HT1080 (cell line): ENCODE measurements at places on chromosomes 7 and 10.

DNA sequence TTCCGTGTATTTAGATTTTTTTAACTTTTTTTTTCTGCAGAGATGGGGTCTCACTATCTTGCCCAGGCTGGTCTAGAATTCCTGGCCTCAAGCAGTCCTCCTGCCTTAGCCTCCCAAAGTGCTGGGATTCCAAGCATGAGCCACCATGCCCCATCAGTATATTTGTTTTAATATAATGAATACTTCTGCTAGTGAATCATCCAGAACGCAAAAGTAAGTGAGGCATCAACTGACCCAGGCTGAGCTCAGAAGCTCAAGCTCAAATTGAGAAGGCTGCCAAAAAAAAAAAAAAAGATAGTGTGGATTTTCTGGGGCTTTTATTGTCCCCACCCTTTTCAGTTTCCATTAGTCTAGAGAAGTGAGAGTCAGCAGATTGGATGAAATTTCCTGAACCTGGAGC, 39.0 kb upstream of the TECTB start:
- DNase-seq, result no peak

DNA sequence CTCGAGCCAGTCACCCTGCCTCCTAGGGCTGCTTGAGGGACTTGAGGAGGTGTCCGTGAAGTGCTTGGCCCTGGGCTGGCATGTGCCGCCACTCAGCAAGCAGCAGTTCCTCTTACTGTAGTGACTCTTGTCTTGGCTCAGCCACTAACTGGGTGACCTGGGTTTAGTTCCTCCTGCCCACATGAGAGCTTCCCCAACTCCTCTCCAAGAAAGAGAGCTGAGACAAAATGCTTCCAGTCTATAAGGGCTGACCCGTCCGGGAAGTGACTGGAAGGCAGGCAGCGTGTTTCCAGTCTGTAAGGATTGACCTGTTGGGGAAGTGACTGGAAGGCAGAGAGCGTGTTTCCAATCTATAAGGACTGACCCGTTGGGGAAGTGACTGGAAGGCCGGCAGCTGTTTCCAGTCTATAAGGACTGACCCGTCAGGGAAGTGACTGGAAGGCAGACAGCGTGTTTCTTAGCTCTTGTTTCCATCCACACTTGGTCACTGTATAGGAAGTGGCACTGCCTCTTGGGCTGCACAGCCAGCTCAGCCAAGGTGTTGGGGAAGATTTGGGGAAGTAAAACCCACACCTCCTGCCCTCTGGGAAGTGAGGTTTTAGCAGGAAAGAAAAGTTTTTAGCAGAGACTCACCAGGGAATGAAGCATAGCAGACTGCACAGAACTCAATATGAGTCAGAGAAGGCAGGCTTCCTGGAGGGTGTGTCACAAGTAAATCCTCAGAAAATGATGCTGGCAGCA, 53.3 kb upstream of the PPIF start:
- peak; percentile 79 for DNase-seq

DNA sequence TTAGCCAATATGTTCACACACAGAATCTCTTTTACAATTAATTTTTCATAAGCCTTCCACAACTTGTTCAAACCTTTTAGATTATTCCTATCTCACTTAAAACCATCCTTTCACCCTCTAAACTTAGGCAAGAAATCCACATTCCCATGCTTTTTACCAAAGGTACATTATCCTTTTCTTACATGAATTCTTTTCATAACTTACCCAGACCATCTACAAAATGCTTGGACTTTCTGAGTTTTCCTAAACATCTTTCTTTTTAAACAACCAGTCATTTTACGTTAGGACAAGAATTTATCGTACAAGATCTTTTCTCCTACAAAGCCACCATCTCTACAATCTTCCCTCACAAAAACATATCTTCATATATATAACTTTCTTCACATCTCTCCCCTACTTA, 18.8 kb upstream of the GARS1 start:
- no peak for DNase-seq

DNA sequence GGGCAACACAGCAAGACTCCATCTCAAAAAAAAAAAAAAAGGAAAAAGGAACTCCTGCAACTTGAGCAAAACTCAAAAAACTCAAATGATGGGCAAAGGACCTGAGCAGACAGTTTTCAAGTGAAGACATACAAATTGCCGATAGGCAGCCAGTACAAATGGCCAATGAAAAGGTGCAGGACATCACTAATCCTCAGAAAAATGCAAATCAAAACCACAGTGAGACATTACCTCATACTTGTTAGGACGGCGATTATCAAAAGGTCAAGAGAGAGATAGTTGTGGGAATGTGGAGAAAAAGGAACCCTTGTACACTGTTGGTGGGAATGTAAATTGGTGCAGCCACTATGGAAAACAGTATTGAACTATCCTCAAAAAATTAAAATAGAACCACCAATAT, 16.8 kb downstream of the SVOPL start:
- DNase-seq, result no peak

- no peak for DNase-seq
Measured at GRCh38 chr10:381805-382204, 246.6 kb downstream of the ZMYND11 start.

DNA sequence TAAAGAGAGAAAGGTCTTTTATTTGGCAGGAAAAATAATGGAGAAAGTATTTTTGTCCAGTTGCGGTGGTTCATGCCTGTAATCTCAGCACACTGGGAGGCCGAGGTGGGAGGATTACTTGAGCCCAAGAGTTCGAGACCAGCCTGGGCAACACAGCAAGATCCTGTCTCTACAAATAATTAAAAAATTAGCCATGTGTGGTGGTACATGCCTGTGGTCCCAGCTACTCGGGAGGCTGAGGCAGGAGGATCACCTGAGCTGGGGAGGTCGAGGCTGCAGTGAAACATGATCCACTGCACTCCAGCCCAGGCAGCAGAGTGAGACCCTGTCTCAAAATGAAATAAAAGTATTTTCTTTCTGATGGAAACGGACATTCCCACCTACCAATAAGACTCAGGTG, 77.8 kb upstream of the MKRN1 start:
- DNase-seq, result no peak

GRCh38 chr7:90892213-90892612, 296.1 kb downstream of the CDK14 start:
- DNase-seq, result peak; percentile 13

GRCh38 chr7:15594461-15594860, 32.6 kb upstream of the AGMO start:
- DNase-seq, result no peak

DNA sequence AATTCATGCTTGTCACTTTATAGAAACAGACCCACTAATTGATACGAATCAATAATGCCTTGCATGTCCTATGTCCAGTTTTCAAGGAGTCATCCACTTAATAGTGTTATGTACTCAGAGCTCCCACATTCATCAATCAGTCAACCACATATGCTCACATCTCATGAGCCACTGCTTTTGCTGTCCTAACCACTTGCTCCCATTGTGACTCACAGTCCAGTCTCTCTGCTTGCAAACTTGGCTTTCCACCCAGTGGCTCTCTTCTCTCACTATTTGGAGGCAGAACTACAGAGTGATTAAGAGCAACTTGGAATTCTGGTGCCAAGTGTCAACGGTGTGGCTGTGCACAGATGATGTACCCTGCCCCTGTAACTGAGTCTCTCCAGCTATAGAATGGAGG, 166.0 kb downstream of the SNX13 start:
- peak; percentile 79 for DNase-seq

- DNase-seq, result no peak
Measured at GRCh38 chr7:83415840-83416239, 233.1 kb downstream of the SEMA3E start.

GRCh38 chr7:143394777-143395176, 13.6 kb downstream of the ZYX start:
- DNase-seq, result no peak

DNA sequence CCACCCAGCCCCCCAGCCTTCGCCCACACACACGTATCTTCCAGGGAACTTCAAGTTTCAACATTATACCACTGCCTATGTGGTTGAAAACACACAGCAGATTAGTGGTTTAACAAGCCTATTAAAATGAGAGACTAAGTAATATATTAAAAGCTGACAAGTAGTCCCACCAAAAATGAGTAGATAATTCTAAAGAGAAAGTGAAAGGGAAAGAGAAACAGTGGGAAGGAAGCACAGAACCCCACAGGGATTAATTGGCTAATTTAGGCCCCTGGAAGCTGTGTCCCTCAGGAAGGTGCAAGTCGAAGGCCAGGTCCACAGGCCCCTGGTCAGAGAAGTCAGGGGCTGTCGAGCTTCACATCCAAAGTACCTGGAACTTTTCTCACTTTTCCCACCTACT, 210.5 kb upstream of the YAE1 start:
- no peak for DNase-seq

DNA sequence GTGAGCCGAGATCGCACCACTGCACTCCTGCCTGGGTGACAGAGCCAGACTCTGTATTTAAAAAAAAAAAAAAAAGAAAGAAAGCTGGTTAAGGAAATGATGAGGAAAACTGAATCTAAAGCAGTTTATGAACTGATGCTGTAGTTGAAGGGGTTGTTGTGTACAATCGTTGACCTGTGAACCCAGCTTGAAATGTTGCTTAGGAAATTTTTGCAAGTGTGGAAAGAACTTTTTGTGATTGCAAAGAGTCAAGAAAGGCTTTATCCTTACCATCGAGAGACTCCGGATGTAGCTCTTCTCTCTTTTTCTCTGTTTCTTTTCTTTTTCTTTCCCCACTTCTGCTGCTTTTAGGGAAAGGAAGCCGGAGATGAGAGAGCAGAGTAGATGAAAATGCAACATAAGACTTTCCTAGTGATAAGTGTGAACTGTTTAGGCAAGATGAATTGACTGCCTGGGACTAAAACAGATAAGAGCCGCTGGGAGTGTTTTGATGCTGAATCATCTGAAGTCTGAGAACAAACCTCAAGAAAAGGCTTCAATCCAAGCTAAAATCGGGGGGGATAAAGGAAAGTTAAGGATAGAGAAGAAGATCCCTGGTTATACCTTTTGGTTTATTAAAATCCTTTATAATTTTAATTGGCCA, 69.0 kb downstream of the TAF3 start:
- DNase-seq, result no peak

GRCh38 chr7:98760201-98760651, 109.6 kb downstream of the TMEM130 start:
- no peak for DNase-seq

- DNase-seq, result no peak
Measured at GRCh38 chr10:4596951-4597350, 229.1 kb upstream of the AKR1E2 start.

DNA sequence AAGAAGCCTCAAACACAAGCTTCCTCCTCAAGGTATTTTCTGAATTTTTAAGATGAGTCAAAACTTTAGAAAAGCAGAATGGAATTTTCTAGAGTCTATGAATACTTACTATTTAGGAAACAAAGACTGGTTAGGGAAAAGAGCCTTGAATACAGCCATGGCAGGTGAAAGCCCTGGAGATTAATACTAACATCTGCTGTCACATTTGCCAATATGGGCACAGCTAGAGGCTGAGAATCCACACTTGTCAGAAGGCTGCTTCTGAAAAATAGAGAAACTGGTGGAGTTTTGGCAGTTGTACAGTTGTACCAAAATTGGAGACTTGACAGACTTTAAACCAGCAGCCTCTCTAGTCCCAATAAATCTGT, 24.3 kb upstream of the CNNM1 start:
- no peak for DNase-seq

- DNase-seq, result no peak
Measured at GRCh38 chr10:126491476-126491875, 103.2 kb upstream of the ADAM12 start.

DNA sequence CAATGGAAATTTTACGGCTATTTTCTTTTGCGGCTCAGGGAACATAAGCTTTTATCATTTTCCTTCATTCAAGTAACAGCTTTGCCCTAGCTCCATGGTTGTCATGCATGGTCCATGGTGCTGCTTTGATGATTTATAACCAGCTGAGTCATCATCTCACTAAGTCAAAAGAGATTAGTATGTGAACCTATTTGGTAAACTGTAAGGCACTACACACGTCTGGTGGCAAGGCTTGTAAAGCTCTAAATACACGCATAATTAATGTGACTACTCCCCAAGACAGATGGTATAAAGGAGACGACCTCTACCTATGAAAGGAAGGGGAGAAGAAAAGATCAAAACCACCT, 340.2 kb downstream of the KCNMA1 start:
- DNase-seq, result peak; percentile 61

DNA sequence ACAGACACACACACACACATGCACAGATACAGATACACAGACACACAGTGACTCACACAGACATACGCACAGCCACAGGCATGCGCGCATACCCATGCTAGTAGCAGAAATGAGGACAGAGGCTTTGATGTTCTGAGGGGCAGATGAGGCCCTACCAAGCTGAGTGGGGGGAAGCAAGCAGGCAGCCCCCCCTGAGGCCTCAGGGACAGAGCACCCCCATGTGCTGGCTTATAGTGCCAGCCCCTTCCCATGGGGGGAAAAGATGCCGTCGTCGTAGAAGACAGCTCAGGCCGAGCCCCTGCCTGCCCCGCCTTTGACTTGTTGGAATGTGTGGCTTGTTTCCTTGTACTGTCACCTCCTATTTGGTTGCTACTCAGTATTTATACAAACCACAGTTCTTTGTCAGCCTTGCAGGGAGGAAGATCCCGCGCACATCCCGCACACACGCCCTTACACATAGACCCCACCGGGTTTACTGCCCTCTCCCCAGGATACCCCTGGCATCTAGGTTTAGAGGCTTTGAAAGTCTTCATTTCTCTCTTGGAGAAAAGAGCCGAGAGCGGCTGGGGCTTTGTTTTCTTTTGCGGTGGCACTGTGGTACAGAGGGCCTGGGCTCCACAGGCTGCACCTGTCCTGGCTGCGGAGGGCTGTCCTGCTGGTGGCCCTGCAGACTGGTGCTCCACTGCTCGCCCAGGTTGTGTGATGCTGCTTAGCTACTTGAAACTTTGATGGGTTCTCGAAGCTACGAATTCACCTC, 112.5 kb downstream of the DOCK1 start:
- DNase-seq, result no peak

- peak; percentile 63 for DNase-seq
Measured at GRCh38 chr10:130300608-130301020, 164.4 kb downstream of the GLRX3 start.

DNA sequence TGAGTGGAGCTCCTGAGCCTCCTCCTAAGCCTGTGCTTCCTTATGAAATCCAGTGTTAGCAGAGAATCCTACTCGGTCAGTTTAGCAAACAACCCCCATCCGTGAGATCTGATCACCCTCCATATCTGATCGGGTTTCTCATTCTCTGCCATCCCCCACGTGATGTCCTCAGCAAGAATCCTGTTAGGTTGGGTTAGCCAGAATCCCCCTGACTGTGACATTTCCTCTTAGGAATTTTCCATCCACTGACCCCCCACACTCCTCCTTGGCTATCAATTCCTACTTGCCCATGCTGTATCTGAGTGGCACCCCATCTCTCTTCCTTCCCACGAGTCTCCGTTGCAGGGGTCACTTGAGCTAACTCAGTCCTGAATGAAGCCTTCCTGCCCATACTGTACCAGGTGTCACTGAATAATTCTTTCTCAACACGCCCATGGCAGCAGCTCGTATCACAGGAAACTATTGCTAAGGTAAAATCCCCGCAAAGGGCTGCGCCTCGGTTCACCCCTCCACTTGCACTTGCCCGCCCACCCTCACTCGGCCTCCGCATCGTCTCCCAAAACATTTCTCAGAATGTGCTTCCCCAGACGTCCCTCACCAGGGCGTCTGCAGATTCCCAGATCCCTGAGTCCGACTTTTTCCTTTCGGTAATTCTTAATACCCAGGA, 44.1 kb downstream of the MYOF start:
- DNase-seq, result peak; percentile 32

- no peak for DNase-seq
Measured at GRCh38 chr10:43045631-43046287, 31.1 kb upstream of the RET start.

GRCh38 chr7:7157177-7157886, 25.0 kb upstream of the C1GALT1 start:
- DNase-seq, result peak; percentile 89

- no peak for DNase-seq
Measured at GRCh38 chr7:29272057-29272456, 77.5 kb downstream of the CHN2 start.

GRCh38 chr10:11231285-11231684, 213.6 kb downstream of the CELF2 start:
- no peak for DNase-seq
